Hypothalamus (tissue), 51 donors: ENCODE measurements at places on chromosomes 3 and 15.

GRCh38 chr3:414063-414462 lies 217.5 kb downstream of the CHL1 start:
- DNase-seq, result no peak

DNA sequence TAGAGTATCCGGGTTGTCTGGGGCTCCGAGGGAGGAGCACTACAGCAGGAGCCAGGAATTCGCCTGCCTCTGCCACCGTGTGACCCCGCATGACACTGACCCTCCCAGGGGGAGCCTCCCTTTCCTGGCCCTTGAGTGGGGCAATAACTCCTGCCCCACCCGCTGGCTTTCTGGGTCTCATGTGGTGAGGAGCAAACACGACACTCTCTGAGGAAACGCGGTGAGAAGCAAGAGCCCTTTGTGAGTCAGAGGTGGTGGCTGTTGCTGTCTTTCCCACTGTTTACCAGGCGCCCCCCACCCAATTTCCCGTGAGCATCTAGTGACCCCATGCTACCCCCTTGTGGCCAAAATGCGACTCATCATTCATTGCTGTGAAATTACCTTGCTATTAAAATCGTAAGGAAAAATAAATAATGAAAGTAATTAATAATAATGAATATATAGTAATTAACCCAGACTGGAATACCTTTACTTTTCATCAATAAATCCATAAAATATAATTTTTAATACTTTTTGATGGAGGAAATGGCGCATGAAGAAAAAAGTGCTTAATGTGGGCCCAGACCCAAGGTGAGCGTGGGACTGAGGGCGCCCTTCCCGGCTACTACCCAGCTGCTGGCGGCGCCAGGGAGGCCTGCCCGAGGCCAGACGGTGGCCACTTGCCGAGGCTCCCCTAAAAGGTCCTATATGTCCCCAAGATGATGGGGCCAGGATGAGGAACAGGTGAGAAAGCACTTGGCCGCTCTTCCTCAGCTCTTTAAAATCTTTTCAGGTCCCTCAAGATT lies 29.3 kb downstream of the CCNL1 start:
- peak; percentile 15 for DNase-seq

GRCh38 chr15:57060799-57061198 lies 142.4 kb downstream of the TCF12 start:
- DNase-seq, result no peak

- DNase-seq, result no peak
Measured at GRCh38 chr3:146052791-146053310, 108.1 kb downstream of the PLOD2 start.

- DNase-seq, result no peak
Measured at GRCh38 chr3:64865839-64866570, 178.2 kb upstream of the ADAMTS9 start.

DNA sequence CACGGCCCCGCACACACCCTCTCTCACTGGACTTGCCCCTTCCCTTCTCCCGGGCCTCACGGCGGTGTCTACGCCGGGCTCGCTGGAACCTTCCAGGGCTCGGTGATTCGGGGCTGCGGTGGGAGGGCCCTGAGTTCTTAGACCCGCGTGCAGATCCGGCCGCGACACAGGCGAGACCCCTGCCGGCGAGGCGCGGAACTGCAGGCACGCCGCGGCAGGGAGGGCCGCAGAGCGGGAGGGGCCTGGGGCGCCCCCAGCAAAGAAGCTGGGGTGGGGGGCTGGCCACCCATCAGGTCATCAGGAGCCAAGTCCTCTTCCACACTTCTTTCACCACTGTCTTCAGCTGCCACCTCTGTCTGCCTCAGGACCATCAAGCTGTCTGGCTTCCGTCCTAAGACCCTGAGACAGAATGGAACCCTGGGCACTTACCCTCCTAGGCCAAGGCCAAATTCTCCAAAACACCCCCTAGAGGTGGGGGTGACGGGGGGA lies 164.5 kb downstream of the XXYLT1 start:
- peak; percentile 33 for DNase-seq

DNA sequence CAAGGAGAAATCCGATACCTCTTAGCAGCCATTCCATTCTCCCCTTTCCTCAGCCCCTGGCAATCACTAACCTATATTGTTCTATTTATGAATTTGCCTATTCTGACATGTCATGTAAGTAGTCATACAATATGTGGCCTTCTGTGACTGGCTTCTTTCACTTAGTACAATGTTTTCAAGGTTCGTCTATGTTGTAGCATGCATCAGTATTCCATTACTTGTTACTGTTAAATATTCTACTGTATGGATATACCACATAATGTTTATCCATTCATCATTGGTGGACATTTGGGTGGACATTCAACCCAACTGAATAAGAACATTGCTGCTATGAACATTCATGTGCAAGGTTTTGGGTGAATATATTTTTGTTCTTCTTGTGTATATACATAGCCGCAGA lies 23.4 kb downstream of the ADAMTS9 start:
- DNase-seq, result no peak

DNA sequence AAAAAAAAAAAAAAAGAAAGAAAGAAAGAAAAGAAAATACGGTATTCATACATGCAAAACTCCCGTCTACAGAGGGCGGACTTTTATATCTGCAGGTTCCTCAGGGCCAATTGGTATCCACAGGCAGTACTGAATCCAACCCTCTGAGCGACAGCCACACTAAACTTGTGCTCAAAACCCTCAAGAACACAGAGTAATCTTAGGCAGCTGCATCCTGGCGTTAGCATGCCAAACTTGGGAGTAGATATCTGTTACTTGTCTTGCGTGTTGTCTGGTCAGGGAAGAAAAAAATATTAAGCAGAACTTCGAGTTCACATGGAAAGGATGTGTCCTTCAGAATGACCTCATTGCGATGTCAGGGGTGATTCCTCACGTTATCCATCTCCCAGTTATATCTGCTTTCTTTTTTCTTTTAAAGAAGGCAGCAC lies 12.8 kb downstream of the SNAP23 start:
- DNase-seq, result no peak

- no peak for DNase-seq
Measured at GRCh38 chr3:60080648-60081047, 1030.8 kb upstream of the CFAP20DC start.

- no peak for DNase-seq
Measured at GRCh38 chr3:176785171-176785570, 412.1 kb downstream of the TBL1XR1 start.

- peak; percentile 2 for DNase-seq
Measured at GRCh38 chr15:48250640-48251076, 44.6 kb downstream of the SLC12A1 start.

- DNase-seq, result no peak
Measured at GRCh38 chr15:62644216-62644888, 398.2 kb upstream of the TPM1 start.

- DNase-seq, result no peak
Measured at GRCh38 chr3:62531493-62531892, 158.1 kb upstream of the FEZF2 start.

- no peak for DNase-seq
Measured at GRCh38 chr3:15660055-15660935, 58.8 kb downstream of the BTD start.

DNA sequence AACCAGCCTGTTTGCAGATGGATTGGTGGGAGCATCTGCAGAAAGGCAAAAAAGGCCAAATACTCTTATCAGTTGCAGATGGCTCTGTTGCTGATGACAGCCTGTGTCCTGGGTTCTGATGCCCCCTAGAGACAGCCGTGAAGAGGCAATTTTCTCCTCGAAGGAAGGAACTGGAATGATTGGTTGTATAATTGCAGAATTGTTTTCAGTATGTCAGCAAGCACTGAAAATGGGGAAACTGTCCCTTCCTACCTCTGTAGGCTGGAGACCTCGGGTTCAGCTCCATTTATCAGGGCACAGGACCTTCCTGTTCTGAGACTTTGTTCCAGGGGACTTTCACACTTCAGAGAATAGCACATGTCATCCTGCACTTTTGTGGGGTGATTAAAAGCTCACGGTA lies 103.0 kb downstream of the PGPEP1L start:
- no peak for DNase-seq

GRCh38 chr3:73727854-73728253 lies 103.1 kb upstream of the PDZRN3 start:
- no peak for DNase-seq

DNA sequence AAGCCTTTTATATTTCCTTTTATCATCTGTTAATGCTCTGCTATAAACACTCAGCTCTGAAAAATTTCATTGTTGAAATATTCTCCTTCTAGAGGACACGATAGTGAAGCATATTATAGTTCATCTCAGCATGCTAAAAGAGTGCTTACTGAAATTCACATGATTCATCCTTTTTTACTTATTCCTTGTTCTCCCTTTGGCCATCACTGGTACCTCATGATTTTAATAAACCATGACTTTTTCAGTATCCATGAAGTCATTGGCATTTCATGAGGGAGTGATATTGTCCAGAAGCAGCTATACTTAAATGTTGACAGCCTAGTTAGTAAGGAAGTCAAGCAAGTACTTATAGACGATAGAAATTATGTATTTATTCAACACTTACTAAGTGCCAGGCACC lies 112.7 kb downstream of the PROS1 start:
- no peak for DNase-seq

GRCh38 chr15:22780267-22780666 lies 6.2 kb upstream of the NIPA1 start:
- DNase-seq, result no peak

GRCh38 chr3:104892044-104892443 lies 474.7 kb upstream of the ALCAM start:
- DNase-seq, result no peak

GRCh38 chr3:19348941-19349564 lies 200.7 kb downstream of the KCNH8 start:
- DNase-seq, result no peak

DNA sequence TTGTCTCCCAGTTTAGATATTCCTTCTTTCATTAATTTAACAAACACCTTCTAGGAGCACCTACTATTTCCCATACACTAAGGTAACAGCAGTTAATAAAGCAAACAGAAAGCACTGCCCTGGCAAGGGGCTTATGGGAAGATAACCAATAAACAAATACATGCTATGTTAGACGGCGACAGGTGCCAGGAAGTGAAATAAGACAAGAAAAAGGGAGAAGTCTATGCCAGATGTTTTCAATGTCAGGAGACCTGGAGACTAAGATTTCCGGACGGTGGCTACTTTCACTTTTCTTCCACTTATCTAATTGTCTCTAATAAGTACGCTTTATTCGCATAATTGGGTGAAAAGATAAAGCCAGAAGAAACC lies 32.5 kb upstream of the ZNF445 start:
- no peak for DNase-seq

- no peak for DNase-seq
Measured at GRCh38 chr3:184238246-184238818, 8.9 kb downstream of the VWA5B2 start.

- DNase-seq, result no peak
Measured at GRCh38 chr3:124885466-124886167, 1.5 kb downstream of the ITGB5 start.

- no peak for DNase-seq
Measured at GRCh38 chr15:34109797-34110663, 8.1 kb downstream of the PGBD4 start.

DNA sequence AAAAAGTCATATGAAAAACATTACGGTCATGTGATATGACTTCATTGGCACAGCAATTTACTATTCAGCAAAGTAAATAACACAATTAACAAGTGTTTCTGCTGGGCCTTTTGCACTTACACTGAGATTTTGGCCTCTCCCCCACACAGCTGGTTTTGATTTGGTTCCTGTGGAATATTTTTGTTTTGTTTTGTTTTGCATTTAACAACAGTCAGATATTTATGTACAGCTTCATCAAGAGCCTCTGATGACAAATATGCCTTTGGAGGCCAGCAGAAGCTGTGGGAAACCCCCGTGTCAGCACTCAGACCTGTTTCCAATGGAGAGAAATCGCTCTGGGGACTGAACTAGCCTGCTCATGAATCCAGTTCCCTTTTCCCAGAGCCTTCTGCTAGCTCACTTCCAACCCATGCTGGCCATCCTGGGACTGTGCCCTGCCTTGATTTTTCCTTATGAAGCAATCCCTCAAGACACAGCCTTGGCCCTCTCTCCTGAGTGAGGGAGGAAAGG lies 161.9 kb downstream of the ATG7 start:
- DNase-seq, result peak; percentile 17

- no peak for DNase-seq
Measured at GRCh38 chr3:53180305-53181023, 19.5 kb downstream of the PRKCD start.

GRCh38 chr15:94097552-94097951 lies 133.8 kb upstream of the MCTP2 start:
- DNase-seq, result no peak

DNA sequence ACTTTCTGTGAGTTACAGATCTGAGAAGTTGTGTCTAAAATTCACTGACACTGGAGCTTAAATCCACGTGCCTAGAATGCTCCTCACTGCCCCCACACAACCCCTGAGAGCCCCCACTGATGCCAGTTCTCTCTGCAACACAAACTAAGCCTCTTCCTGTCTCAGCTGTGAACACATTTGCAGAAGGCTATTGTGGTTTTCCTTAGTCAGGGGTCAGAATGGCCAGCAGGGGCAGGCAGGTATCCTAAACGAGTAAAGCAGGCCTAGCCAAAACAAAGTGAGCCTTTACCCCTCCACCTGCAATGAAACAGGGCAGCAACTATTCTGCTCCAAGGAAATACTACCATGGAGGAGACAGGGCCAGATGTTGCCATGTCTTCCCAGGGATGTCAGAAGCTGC lies 78.6 kb downstream of the FHIT start:
- no peak for DNase-seq

DNA sequence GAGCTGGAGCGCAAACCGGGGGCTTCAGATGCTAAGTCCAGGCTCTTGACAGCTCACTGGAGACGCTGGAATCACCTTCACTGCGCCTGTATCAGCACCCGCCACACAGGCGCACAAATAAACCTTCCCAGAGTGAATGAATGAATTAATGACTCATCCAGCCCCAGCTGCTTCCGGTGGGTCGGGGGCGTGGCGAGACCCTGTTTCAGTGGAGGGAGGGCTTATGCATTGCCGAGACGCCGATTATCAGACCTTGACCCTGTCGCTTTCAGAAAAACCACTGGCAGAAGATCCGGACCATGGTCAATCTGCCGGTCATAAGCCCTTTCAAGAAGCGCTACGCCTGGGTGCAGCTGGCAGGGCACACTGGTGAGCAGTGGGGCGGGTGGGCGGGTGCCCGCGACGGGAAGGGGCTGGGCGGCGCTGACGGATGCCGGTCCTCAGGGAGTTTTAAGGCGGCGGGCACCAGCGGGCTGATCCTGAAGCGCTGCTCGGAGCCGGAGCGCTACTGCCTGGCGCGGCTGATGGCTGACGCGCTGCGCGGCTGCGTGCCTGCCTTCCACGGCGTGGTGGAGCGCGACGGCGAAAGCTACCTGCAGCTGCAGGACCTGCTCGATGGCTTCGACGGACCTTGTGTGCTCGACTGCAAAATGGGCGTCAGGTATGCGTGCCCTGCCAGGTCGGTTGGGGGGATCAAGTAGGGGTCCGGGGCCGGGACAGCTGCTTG lies 7.7 kb downstream of the ITPKA start:
- no peak for DNase-seq

- no peak for DNase-seq
Measured at GRCh38 chr3:33482111-33482521, 41.9 kb upstream of the UBP1 start.
